Activated CD4-positive, alpha-beta T cell treated with anti-CD3 and anti-CD28 coated beads, Interleukin-2, amount 10 ng/mL, durations not matched to agents 24 days and 14 days (primary cell): ENCODE measurements at places on chromosomes 1 and 21. TPM values are rescaled to one million over a fixed set of nuclear protein-coding genes. Genes with fewer than 3 reads are reported as not detected.

GRCh38 chr1:212743901-212744475 lies 44.3 kb upstream of the BATF3 start:
- DNase-seq = no peak

Gene ALPL
- total RNA-seq = not detected in 2 replicates

DNA sequence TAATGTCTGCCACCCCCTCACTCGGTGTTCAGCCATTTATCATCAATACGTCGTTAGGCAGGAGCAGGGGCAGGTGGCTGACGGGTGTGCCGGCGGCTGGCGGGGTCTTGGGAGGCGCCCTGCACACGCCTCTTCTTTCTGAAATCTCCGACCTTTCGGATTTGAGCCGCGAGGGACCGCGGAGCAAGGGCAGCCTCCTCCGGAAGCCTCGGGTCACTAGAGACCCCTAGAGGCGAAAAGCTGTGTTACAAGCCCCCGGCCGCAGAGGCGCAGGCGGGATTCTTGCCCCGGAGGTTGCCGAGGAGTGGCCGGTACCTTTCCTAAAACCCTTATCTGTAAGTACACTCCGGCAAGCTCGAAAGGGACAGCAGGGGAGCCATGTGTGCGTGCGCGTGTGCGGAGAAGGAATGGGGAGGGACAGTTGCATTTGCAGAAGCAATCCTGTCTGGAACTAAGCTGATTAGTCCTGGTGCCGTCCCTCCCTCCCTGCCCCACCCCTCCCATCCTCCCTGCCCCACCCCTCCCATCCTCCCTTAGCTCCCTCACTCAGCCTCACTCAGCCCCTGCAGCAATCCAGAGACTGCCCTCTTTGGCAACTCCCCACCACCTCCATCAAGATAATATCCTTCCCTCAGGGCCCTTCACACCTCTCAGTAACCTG lies 11.0 kb downstream of the BRINP2 start:
- DNase-seq = peak; percentile 82

GRCh38 chr1:168960595-168960994 lies 145.9 kb upstream of the ATP1B1 start:
- DNase-seq = no peak

- no peak for DNase-seq
These were observed 67.1 kb downstream of the GFI1 start for GRCh38 chr1:92419642-92420041.

Gene TDRD5
- total RNA-seq = not detected in 2 replicates

DNA sequence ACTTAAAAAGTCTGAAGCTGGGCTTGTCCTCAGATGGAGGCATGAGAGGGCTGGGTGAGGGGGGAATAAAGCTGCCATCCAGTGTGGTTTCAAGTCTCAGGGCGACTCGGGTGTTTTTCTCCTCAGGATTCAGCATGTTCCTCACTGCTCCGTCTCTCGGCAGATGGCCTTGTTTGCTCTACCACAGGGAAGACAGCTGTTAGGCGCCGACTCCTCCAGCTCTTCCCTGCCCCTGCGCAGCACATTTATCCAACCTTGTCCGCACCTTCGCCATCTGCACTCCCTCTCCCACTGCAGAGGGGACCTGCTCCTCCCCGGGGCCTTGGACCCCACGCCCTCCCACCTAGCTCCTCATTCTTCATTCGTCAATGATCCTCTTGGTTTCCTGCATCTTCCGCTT lies 16.6 kb upstream of the S100A11 start:
- DNase-seq = no peak

Gene PDE4DIP
- 15.4 and 18.2 TPM in 2 replicates for total RNA-seq

Gene WLS
- total RNA-seq = 0.19 TPM in 1 of 2 replicates, not detected in the other

Gene GBP6
- 0.40 and 0.50 TPM in 2 replicates for total RNA-seq

GRCh38 chr1:160951443-160952128 lies 3.0 kb downstream of the ITLN2 start:
- peak; percentile 91 for DNase-seq

- no peak for DNase-seq
These were observed 135.5 kb downstream of the HIVEP3 start for GRCh38 chr1:41783189-41783639.

DNA sequence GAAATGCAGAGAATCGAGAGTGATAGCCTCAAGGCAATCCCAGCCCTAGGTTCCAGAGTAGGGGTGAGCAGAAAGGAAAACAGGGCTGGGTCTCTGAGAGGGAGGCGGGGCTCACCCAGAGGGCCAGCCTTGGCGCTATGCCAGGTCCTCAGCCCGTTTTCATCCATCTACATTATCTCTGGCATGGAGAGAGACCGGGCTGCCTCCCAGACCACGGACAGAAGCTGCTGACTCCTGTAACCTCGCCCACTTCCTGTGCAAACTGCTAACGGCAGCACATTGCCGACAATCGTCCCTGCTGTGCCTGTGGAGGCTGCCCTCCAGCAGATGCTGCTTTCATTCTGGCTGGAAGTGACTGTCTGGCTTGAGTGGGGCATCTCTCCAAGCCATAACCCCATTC lies 569.1 kb downstream of the NPHP4 start:
- peak; percentile 82 for DNase-seq

Gene DDR2
- 0.37 and 0.45 TPM in 2 replicates for total RNA-seq
